Stimulated activated CD8-positive, alpha-beta memory T cell treated with anti-CD3 and anti-CD28 coated beads, Interleukin-15, amount 100 ng/mL, for 1 hour (primary cell): ENCODE measurements at places on chromosomes 6 and 20.
A peak's percentile ranks its signal among the peaks of the same experiment; 100 is the strongest.

GRCh38 chr6:35810971-35811698 is 6.0 kb downstream of the LHFPL5 start:
- no peak for DNase-seq

GRCh38 chr20:6994452-6994851 is 227.0 kb downstream of the BMP2 start:
- DNase-seq, result no peak

DNA sequence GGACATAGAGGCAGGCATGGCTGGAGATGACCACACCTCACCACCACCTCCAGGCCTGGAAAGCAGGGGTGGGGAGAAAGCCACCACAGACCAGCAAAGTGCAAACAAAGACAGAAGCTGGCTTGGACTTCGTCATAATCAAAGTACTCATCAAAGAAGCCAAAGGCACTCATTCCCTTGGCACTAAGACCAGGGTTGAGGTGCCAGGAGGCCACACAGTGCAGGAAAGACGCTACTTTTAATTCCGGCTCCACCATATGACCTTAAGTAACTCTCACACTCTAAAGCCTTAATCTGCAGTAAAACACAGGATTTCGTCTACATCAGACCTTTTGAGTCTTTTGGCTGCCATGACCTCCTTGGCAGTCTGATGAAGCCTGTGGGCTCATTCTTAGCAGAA is 123.1 kb downstream of the HIVEP2 start:
- no peak for DNase-seq

DNA sequence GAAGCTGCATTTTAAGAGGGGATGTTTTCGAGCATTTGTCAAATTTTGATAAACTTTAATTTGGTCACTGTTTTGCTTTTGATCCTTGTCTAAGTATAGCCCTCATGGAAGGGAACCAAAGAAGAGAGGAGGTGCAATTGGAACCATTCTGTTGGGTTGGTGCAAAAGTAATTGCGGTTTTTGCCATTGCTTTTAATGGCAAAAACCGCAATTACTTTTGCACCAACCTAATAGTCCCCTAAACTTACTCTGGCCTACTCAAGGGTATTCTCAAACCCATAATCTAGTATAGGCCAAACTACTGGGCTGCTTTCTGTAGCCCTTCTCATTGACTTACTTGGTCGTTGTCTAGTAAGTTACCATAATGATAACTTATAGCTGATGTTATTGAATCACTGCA is 634.7 kb downstream of the MAFB start:
- DNase-seq, result no peak

DNA sequence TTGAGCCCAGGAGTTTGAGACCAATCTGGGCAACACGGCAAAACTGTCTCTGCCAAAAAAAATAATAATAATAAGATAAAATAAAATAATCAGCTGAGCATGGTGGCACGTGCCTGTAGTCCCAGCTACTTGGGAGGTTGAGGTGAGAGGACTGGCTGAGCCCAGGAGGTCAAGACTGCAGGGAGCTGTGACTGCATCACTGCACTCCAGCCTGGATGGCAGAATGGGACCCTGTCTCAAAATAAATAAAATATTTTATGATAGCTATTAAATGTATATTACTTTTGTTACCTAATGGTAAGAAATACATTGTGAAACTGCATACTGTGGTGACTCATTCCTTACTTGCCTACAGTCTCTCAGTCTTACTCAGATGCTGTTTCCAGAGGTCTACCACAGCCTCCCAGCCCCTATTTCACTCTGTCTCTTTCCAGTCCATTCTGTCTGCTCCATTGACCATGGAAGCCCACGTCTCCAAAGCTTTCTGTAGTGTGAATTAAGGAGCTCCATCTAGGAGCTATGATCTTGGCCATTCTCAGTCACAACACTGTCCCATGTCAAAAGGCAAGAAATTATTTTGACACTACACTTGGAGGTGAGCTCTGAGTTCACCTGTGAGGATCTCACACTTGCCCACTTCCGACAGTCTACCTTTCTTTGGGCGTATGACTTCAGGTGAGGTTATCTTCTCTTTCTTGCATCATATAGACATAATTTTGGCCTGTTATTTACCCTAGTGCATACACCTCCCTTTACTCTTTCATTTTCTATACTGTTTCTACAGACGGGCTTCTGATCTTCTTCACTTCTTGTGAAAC is 22.4 kb upstream of the SNX9 start:
- DNase-seq, result no peak

DNA sequence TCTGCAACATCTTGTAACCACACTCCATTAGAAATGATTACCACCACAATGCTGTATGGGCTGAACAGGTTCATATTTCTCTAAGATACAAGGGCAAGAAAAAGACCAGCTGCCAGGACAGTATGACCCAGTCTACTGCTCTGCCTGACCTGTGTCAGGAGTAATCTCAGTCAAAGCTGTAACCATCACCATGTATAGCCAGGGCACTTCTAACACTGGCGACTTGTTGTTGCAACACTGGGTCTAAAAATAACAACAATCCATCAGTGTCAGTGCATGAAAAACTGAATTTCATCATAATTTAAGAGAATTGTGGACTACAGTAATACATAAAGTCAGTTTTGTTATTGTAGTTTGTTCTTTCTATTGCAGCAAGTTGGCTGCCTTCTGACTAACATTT is 738.6 kb upstream of the ADGRB3 start:
- no peak for DNase-seq

DNA sequence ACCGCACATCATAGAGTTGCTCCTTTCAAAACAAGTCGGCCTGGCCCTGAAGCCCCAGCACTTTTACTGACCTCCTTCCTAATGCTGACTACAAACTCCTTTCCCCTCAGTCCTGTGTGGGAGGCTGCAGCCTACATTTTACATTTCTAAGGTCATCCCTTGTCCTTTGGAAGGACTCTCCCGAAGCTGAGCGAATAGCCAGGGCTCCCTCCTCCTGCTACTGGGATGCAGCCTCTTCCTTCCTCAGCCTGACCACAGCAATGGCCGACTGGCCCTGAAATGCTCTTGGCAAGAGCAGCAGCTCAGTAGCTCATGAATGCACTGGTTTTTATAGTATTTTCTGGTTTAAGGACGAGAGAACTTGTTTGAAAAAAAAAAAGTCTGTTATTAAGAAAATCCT is 679 bp downstream of the ADGRF5 start:
- DNase-seq, result no peak

DNA sequence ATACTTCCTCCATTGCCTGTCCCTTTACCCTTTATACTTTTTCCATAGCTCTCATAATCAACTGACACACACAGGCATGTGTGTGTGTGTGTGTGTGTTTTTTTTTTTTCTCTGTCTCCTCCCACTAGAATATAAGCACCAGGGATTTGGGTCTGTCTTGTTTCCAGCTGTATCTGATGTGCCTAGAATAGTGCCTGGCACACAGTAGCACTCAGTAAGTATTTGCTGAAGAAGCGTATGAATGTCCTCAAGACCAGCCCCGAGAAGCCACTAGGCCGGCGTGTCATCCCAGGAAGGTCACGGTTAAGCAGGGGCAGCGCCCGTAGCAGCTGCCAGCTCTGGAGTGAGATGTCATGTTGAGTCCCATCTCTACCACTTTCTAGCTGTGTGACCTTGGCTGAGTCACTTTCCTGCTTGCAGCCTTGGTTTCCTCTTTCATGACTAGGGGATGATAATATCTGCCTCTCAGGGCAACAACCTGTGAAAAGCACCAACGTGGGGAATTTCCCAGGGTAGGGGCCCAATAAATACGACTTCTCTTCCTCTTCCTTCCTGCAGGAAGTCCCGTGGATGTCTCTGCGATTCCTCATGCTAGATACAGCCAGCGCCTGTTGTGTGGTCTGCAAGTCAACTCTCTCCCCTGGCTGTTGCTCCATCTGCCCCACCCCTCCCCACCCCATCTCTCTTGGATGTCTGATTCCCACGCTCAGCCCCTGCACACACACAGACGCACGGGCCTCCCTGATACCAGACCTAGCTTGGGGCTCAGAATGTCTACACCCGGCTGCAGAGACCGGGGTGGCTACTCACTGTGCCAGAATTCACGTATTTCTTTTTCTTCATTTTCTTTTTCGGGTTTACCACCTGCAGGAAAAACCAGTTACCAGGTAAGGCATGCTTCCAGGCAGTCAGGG is 58.1 kb downstream of the RAB44 start:
- DNase-seq, result peak; percentile 30

DNA sequence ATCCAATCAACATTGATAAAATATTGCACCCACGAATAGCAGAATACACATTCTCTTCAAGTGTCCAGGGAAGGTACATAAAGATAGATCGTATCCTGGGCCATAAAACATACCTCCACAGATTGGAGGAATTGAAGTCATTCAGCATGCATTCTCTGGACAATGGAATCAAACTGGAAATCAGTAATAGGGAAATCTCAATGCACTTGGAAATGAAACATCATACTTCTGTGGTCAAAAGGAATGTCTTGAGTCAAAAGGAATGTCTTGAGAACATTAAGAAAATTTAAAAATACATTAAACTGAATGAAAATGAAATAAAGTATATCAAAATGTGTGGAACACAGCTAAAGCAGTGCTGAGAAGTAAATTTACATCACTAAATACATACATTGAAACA is 138.8 kb downstream of the TFAP2A start:
- DNase-seq, result no peak

- no peak for DNase-seq
Observed at GRCh38 chr20:17565169-17565845, 4.6 kb upstream of the DSTN start.
